ENCODE measurements at places on chromosomes 7 and 10.

DNA sequence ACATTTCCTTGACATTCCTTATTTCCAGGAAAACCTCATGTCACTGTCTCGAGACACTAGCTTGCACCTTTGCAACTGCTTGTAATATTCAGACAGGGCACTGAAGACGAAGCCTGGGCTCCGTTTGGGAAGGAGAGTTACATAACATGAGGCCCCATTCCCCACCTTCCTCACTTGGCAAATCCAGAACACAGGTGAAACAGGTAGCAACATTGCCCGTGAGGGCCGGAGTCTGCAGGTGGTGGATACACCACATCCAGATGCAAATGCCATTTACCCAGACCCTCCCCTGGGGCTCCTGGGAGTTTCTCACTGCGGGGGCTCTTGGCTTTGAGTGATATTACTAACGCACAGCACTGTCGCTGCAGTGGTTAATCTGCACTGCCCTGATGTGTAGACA is 491.0 kb downstream of the PTPRN2 start:
- no peak for DNase-seq

DNA sequence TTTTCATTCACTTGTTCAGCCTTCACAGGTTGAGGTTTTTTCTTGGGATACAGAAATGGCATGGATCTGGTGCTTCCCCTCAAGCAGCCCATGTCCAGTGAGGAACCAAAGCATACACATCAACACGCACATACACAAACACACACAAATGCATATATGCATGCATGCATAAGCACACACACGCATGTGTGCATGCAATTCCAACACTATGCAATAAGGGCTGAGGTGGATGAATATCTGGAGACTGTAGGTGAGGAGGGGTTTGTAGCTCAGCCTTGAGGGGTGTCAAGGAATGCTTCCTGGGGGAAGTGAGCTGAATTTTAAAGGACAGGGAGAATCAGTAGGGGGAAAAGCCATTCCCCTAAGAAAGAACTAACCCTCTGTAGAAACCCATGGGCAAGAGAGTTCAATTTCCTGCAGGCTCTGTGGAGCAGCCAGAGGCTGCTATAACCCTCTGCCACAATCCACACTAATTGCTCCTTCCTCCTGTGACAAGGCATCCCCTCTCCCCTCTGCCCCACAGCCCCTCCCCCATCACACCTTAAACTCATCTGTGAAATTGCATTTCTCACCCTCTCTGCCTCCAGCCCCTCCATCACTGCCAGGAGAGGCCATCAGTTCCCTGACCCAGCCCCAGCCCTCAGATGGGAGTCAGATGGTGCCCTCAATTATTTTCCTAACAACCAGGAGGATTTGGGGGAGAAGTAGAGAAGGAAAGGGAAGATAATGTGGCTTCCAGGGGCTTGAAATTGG is 316.4 kb downstream of the RPS24 start:
- DNase-seq: no peak

GRCh38 chr7:5207131-5207530 is 17.1 kb downstream of the WIPI2 start:
- DNase-seq: no peak

DNA sequence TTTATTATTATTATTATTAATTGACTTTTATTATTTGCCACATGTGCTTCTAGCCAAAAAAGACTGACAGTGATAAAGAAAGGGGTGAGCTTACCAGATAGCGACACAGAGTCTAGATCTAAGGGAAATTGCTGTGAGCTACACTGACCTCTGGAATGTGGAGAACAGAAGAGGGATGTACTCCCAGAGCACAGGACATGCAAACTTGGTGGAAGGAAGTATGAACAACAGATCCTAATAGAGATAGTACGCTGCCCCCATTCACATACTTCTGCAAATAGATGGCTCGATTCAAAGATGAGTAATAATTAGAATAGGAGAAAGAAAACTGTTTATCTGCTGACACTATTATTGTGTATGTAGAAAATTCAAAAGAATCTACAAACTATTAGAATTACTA is 109.3 kb upstream of the HPS1 start:
- DNase-seq: no peak

GRCh38 chr7:154699417-154699816 is 303.5 kb downstream of the PAXIP1 start:
- no peak for DNase-seq

Measured in stimulated activated CD4-positive, alpha-beta T cell treated with anti-CD3 and anti-CD28 coated beads, Interleukin-15, amount 100 ng/mL, for 48 hours (primary cell).